ENCODE measurements at places on chromosomes 4 and X.

- DNase-seq: no peak
Measured at GRCh38 chrX:74085642-74086236, 218.2 kb upstream of the ZCCHC13 start.

DNA sequence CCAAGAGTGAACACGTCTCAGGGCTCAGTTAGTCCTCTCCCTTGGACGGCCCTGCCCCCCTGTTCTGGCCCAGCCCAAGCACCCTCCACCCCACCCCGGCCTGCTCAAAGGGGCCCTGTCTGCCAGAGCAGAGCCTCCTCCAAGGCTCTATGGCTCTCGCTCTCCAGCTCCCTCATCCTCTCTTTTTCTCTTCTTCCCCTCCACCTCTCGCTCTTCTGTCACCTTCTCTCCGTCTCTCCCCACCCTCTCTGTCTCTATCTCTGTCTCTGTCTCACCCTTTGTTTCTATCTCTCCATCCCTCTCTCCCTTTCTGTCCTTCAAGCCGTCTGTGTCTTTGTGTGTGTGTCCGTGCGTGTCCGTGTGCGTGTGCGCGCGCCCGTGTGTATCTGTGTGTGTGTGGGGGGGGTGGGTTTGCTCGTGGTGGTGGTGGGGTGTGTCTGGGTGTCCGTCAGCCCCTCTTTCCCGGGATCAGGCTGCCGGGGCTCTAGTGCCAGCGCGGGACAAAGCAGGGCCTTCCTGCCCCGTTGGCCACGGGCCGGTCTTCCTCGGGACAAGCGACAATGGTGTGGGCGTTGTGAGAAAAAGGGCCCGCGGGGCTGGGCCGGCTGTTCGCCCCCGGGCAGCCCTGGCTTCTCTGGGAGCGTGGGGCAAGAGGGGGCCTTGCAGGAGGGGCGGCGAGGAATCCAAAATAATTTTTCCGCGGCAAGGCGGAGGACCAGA is 8.7 kb downstream of the FRG2 start:
- DNase-seq: no peak

DNA sequence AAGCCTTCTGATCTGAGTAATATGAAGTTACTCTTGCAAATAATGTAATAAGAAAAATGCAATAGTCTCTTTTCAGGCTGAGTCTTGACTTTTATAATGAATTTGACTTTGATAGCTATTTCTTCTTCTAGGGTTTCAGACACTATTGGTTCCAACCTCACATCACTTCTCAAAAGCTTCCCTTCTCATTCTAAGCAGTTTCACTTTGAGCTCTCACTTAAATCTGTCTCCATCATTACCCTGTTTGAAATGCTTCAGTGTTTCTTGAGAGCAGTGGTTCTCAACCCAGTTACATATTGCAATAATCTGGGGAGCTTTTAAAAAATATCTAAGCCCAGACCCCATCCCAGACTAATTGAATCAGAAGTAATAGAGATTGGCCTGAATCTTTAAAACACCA is 40.5 kb upstream of the BMP2K start:
- DNase-seq: no peak

GRCh38 chrX:23790155-23790497 is 7.2 kb downstream of the SAT1 start:
- no peak for DNase-seq

- DNase-seq: no peak
Measured at GRCh38 chrX:124194901-124195300, 137.6 kb upstream of the TEX13D start.

- DNase-seq: no peak
Measured at GRCh38 chr4:162865102-162865501, 301.6 kb downstream of the NAF1 start.

Data from left cardiac atrium (tissue), 4 donors.